ENCODE measurements at places on chromosomes 11 and 22.

DNA sequence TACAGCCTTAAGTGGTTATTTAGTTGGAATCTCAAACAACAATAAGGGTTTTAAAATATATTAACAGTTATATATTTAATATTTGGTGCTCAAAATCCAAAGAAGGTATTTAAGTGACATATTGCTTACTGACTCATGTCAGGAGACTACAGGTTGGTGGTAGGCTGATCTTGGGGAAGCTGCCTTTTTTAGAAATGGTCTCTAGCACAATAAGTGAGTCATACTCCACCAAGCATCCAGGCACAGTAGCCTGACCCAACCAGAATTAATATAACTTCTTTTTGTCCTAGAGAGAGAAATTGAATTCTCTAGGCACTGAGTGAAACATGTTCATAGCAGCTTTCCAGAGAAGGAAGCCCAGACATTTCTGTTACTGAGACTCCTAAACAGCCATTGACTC, 868.5 kb upstream of the TENM4 start:
- H3K27me3 ChIP-seq: no peaks in the 10 kb centered on the region
- no peak for DNase-seq
- no peaks in the 10 kb centered on the region for H3K36me3 ChIP-seq
- no peak overlapping the region for H3K4me3 ChIP-seq

DNA sequence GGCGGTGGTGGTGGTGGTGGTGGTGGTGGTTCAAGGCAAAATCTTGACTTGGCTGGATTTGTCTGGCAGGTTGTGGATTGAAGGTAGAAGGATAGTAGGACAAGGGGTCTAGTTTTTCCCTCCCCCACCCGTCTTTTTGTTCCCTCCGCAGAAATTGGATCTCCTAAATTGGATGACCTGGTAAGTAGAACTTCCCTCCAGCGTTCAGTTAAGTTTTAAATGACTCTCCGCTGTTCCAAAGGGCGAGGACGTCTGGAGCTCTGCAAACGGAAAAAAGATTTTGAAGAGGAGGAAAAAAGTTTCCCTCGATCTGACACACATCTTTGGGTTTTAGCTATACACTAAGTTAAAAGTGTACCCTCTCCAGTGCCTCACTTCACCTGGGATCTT, 422 bp upstream of the LGR4 start:
- no peaks in the 10 kb centered on the region for H3K27me3 ChIP-seq
- H3K27ac ChIP-seq: no peak overlapping the region
- peaks cover 37% of the 10 kb centered on the region for H3K4me1 ChIP-seq
- H3K36me3 ChIP-seq: no peaks in the 10 kb centered on the region

GRCh38 chr11:33700063-33700501, 544 bp downstream of the C11orf91 start:
- no peak overlapping the region for H3K4me3 ChIP-seq
- H3K27ac ChIP-seq: no peak overlapping the region
- H3K36me3 ChIP-seq: no peaks in the 10 kb centered on the region
- H3K4me1 ChIP-seq: peaks cover 15% of the 10 kb centered on the region
- no peaks in the 10 kb centered on the region for H3K27me3 ChIP-seq

GRCh38 chr11:36313750-36314433, 17.8 kb downstream of the PRR5L start:
- no peak for DNase-seq
- H3K4me3 ChIP-seq: no peak overlapping the region
- H3K36me3 ChIP-seq: no peaks in the 10 kb centered on the region
- no peak overlapping the region for H3K27ac ChIP-seq
- H3K27me3 ChIP-seq: no peaks in the 10 kb centered on the region

DNA sequence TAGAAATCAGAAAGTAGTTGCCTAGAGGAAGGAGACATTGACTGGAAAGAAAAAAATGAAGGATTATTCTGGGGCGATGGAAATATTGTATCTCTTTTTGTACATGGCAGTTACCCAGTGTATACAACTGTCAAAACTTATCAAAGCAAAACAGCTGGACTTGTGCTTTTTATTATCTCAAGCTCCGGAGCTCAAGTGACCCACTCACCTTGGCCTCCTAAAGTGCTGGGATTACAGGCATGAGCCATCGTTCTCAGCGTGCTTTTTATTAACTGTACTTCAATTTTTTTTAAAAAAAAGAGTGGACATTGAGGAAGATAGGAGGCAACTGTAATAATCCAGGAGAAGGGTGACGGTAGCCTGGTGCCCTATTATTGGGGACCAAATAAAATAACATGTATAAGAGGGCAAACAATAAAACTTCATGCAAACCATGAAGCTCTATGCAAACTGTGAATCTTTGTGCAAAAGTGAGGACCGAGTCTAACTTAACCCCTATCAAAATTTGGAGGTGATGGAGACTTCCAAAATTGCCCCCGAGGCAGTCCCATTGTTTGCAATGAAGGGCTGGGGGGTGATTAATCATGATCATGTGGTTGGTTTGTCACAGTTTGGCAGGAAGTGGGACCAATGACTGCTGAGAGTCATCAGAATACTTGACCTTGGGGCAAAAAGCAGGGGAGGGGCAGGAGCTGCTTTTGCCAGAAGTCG, 23.5 kb downstream of the FZD4 start:
- peak; percentile 67 for DNase-seq
- peaks cover 36% of the 10 kb centered on the region for H3K4me1 ChIP-seq
- peak overlapping the region; percentile 54 for H3K27ac ChIP-seq
- H3K27me3 ChIP-seq: no peaks in the 10 kb centered on the region

DNA sequence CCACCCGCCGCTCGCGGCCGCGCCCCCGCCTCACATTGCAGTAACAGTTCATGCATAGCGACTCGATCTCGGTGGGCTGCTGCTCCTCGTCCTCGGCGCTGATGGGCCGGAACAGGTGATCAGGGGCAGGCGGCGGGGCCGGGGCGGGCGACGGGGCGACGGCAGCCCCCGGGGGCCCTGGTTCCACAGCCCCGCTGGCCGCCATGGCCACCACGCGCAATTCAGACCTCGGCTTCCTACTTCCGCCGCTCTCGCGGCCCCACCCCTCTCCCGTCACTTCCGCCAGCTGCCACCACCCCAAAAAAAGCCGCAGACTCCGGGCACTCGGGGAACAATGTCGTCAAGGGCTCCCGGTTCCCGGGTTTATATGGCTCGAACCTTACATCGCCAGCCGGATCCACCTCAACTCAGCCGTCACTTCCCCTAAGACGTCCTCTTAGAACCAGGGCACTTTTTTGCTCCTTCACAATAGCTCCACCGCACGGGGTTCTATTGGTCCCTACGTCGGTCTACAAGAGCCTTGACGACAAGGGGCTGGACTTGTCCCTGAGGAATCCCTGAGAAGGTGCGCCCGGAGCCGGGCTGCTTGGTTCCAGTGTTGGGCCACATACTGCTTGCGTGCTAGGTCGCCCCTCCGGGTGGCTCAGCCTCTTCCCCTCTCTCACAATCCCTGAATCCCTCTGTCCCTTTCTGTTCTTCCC, at the start of gene ZPR1:
ZPR1 (minus strand) TSS at position 238 of the 701 bp plus-strand sequence; CDS start at position 205, 33 bp downstream.
- peaks cover 9% of the 10 kb centered on the region for H3K4me1 ChIP-seq
- peak within 1 kb of the TSS; percentile 30 for H3K4me3 ChIP-seq
- peak; percentile 76 for DNase-seq
- peak within 1 kb of the TSS; percentile 83 for H3K27ac ChIP-seq
- no peaks in the 10 kb centered on the region for H3K36me3 ChIP-seq

GRCh38 chr11:2211113-2211971, 39.7 kb upstream of the TH start:
- H3K27ac ChIP-seq: no peak overlapping the region
- peaks cover 3% of the 10 kb centered on the region for H3K27me3 ChIP-seq
- H3K36me3 ChIP-seq: no peaks in the 10 kb centered on the region
- DNase-seq: peak; percentile 9

GRCh38 chr11:11449327-11449726, 96.3 kb upstream of the CSNK2A3 start:
- H3K27me3 ChIP-seq: no peaks in the 10 kb centered on the region
- no peak for DNase-seq
- H3K27ac ChIP-seq: no peak overlapping the region
- H3K4me1 ChIP-seq: no peaks in the 10 kb centered on the region
- no peaks in the 10 kb centered on the region for H3K36me3 ChIP-seq
- no peak overlapping the region for H3K4me3 ChIP-seq

GRCh38 chr11:122159173-122159721, 43.2 kb upstream of the BLID start:
- H3K4me3 ChIP-seq: no peak overlapping the region
- H3K36me3 ChIP-seq: no peaks in the 10 kb centered on the region
- no peak for DNase-seq
- no peaks in the 10 kb centered on the region for H3K4me1 ChIP-seq
- H3K27me3 ChIP-seq: no peaks in the 10 kb centered on the region

DNA sequence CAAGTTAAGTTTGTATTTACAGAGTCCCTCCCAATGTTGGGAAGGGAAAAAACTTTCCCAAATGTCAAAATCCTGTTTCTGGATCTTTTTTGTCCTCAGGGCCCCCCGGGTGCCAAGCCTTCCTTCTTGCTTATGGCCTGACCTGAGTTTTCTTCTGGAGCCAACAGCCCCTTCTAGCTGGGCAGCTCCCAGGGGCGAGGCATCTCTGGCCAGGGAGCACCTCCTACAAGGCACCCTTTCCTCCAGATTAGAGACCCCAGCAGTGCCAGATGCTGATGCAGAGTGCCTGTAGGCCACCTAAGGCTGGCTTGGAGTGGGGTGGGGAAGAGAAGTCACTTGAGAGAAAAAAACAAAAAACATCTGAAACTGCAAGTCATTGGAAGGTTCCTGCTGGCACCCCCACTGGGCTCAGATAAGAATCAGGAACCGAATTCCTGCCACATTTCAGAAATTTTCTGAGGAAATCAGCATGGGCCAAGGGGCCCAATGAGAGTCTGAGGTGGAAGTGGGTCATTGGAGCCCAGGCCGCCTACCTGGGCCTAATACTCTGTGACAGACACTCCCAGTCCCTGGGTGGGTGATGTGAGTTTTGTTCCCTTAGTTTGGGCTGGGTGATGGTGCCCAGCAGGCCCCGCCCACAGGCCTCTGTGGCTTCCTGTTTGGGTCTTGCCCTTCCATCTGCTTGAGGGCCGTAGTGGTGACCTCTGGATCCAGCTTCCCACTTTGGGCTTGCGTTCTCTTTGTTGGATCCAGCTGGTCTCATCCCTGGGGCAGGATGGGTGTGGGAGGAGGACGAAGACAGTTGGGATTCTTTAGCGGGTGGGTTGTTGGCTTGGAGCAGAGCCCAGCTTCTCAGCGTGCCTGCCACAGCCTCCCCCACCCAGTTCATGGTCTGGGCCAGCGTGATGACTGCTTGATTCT, 40.6 kb downstream of the PARVA start:
- no peaks in the 10 kb centered on the region for H3K36me3 ChIP-seq
- no peaks in the 10 kb centered on the region for H3K4me1 ChIP-seq
- DNase-seq: no peak

DNA sequence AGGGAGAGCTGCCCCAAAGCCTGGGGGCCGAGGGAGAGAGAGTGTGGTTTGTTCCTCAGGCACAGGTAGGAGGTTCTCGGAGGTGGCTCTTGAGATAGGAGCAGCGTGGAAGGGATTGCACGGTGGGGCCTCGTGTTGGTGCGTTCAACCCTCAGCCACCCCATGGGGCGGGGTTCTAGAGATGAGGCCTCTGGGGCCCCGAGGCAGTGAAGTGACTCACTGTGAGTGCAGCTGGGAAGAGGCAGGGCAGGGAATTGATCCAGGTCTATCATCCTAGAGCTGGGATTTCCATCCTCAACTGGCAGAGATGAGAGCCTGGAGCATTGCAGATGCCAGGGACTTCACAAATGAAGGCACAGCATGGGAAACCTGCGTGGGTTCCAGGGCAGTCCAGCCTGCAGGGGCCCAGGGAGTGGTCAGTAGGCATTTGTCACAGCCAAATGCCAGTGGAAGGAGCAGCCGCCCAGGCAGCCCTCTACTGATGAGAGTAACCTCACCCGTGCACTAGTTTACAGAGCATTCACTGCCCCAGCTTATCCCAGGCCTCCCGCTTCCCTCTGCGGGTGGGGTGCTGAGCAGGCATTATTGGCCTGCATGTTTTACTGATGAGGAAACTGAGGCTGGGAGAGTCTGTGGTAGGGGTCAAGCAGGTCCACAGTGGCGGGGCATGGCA, 5.1 kb upstream of the SMARCB1 start:
- no peak for DNase-seq
- no peaks in the 10 kb centered on the region for H3K36me3 ChIP-seq
- H3K4me1 ChIP-seq: peaks cover 7% of the 10 kb centered on the region
- H3K27ac ChIP-seq: no peak overlapping the region
- H3K27me3 ChIP-seq: no peaks in the 10 kb centered on the region

DNA sequence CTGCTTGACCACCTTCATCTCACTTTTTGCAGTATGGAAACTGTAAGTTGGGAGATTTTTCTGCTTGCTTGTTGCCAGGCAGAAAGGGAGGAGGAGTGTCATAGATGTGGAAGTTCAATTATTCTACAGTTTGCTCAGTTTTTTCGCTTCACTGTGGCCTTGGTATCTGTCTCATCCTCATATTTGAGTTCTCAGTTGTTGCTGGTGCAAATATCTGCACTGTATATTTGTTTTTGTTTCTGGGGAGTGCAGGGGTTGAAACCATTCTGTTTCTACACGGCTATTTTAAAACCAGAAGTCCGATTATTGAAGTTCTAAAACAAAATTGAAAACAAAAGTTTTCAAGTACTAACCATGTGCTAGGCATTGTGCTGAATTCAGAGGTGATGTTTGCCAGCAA, 153.4 kb downstream of the JRKL start:
- DNase-seq: no peak
- no peaks in the 10 kb centered on the region for H3K36me3 ChIP-seq
- no peak overlapping the region for H3K4me3 ChIP-seq
- peaks cover 6% of the 10 kb centered on the region for H3K4me1 ChIP-seq

- H3K4me3 ChIP-seq: no peak overlapping the region
- H3K4me1 ChIP-seq: no peaks in the 10 kb centered on the region
- no peaks in the 10 kb centered on the region for H3K27me3 ChIP-seq
- no peak for DNase-seq
- H3K27ac ChIP-seq: no peak overlapping the region
Observed at GRCh38 chr11:2345050-2345449, 32.1 kb upstream of the CD81 start.

- DNase-seq: peak; percentile 82
- H3K27me3 ChIP-seq: no peaks in the 10 kb centered on the region
Observed at GRCh38 chr11:47378010-47378835, at the start of gene SPI1. Gene SPI1 (minus strand): TSS chr11:47378547. CDS start chr11:47378353, 194 bp downstream.

DNA sequence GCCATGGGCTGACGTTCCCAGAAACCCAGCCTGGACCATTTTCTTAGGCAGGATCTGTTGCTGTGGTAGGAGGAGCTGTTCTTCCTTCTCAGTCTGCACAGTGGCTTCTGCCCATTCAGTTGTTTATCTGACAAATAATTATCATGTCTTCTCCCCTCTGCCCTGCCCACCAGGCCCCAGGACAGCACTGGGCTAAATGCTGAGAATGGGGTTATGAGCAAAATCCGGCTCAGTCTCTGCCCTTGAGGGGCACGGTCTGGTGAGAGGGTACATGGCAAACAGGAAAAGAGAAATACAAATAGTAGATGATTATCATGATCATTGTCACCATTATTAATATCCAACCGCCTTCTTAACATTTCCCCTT, 42.9 kb downstream of the C11orf96 start:
- peaks cover 84% of the 10 kb centered on the region for H3K4me1 ChIP-seq
- no peak overlapping the region for H3K27ac ChIP-seq
- no peak for DNase-seq
- no peak overlapping the region for H3K4me3 ChIP-seq

- H3K4me1 ChIP-seq: no peaks in the 10 kb centered on the region
- H3K27ac ChIP-seq: no peak overlapping the region
- H3K27me3 ChIP-seq: no peaks in the 10 kb centered on the region
- no peaks in the 10 kb centered on the region for H3K36me3 ChIP-seq
- no peak for DNase-seq
Observed at GRCh38 chr11:17873586-17873985, 139.0 kb downstream of the KCNC1 start.
